ENCODE measurements at places on chromosomes 7 and 10.
A peak's percentile ranks its signal among the peaks of the same experiment; 100 is the strongest.

DNA sequence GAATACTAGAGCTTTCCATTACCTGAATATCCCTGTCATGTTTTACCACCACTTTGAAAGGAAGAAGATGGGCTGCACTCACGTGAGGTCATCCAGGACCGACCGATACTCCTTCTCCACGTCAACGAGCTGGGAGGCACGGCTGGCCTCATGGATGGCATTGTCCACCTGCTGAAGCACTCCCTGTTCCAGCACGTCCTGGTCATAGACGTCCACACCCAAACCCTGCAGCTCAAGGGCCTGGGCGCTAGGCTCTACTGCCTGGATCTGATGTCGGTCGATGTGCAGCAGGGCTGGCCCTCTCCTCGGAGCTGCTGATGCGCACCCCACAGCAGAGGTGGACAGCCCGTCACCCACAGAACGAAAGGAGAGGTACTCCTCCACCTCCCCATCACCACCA is 6.5 kb downstream of the ERCC6 start:
- H3K27ac ChIP-seq: no peak overlapping the region
- peaks cover 55% of the 10 kb centered on the region for H3K36me3 ChIP-seq
- no peaks in the 10 kb centered on the region for H3K27me3 ChIP-seq
- no peak for DNase-seq
- H3K4me1 ChIP-seq: peaks cover 30% of the 10 kb centered on the region
- no peak overlapping the region for H3K4me3 ChIP-seq

- DNase-seq: no peak
- H3K4me1 ChIP-seq: peaks cover 16% of the 10 kb centered on the region
- no peak overlapping the region for H3K4me3 ChIP-seq
- H3K36me3 ChIP-seq: no peaks in the 10 kb centered on the region
- no peak overlapping the region for H3K27ac ChIP-seq
Observed at GRCh38 chr10:77888356-77888703, 38.2 kb downstream of the DLG5 start.

DNA sequence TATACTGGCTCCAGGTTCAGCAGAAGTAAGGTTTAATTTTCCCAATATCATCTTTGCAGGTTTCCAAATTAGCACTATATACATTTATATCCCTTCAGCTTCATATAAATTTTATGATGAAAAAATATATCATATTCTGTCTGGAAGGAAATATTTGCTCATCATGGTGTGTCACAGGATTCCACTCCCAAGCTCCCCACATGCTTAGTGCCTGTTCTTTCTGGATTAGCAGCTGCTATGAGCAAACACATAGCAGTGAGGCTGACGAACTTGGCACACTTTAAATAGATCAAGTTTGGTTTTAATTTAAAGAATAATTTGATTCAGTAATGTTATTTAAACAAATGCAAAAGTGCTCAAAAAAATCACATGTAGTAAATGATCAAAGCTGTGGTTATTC is 251.9 kb downstream of the AGMO start:
- H3K4me3 ChIP-seq: no peak overlapping the region
- no peaks in the 10 kb centered on the region for H3K27me3 ChIP-seq
- peak; percentile 10 for DNase-seq

DNA sequence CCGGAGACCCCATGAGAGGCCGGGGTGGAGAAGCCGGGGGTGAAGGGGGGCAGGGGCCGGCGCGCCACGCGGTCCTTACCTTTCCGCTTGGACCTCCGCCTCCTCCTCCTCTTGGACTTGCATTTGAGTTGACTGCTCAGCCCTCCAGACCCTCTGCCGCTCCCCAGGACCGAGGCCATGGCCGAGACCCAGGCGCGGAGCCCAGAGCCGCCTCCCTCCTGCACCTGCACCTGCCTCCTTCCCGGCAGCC is 428 bp downstream of the ADARB2 start:
- no peaks in the 10 kb centered on the region for H3K36me3 ChIP-seq
- no peaks in the 10 kb centered on the region for H3K4me1 ChIP-seq
- H3K27ac ChIP-seq: no peak overlapping the region
- DNase-seq: no peak

DNA sequence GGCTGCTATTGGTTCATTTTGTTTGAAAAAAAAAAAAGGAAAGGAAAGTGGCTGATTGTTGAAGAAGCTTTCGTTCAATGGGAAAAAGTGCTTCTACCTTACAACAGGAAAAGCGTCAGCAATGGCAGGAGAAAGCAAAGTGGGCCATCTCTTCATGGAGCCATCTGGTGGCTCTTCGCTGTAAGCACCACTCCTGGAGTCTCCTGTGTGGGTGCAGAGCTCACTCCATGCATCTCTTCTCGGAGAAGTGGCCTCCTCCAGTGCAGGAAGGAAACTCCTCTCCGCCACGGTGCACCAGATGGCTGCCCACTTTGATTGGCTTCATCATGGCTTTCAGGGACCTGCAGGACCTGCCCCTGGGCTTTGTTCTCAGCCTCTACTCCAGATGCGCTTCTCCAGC is 250.9 kb downstream of the PTEN start:
- H3K36me3 ChIP-seq: no peaks in the 10 kb centered on the region
- no peak for DNase-seq
- H3K4me3 ChIP-seq: no peak overlapping the region
- peaks cover 28% of the 10 kb centered on the region for H3K4me1 ChIP-seq
- H3K27me3 ChIP-seq: no peaks in the 10 kb centered on the region

DNA sequence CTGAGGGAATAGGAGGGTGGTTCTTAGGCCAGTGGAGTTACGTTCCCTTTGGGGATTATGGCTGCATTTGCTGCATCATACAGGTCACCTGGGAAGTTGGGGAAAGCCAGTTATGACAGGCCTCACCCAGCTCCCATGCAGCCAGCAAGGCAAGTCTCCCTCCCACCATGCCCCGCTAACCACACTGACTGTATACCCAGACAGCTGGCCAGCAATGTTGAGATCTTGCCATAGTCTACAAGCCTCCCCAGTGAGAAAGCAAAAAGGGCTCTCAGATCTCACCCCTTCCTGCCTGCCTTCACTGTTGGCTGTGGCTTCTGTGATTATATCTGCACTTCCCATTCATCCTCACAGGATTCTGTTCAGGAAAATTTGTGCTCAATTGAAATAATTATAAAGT is 133.3 kb upstream of the HGF start:
- H3K4me1 ChIP-seq: no peaks in the 10 kb centered on the region
- no peak overlapping the region for H3K27ac ChIP-seq
- no peak overlapping the region for H3K4me3 ChIP-seq
- no peaks in the 10 kb centered on the region for H3K27me3 ChIP-seq
- no peaks in the 10 kb centered on the region for H3K36me3 ChIP-seq

GRCh38 chr7:147595042-147595441 is 995.5 kb upstream of the C7orf33 start:
- H3K4me3 ChIP-seq: no peak overlapping the region
- peak; percentile 32 for DNase-seq
- H3K27me3 ChIP-seq: no peaks in the 10 kb centered on the region
- no peaks in the 10 kb centered on the region for H3K36me3 ChIP-seq
- H3K27ac ChIP-seq: no peak overlapping the region
- no peaks in the 10 kb centered on the region for H3K4me1 ChIP-seq

DNA sequence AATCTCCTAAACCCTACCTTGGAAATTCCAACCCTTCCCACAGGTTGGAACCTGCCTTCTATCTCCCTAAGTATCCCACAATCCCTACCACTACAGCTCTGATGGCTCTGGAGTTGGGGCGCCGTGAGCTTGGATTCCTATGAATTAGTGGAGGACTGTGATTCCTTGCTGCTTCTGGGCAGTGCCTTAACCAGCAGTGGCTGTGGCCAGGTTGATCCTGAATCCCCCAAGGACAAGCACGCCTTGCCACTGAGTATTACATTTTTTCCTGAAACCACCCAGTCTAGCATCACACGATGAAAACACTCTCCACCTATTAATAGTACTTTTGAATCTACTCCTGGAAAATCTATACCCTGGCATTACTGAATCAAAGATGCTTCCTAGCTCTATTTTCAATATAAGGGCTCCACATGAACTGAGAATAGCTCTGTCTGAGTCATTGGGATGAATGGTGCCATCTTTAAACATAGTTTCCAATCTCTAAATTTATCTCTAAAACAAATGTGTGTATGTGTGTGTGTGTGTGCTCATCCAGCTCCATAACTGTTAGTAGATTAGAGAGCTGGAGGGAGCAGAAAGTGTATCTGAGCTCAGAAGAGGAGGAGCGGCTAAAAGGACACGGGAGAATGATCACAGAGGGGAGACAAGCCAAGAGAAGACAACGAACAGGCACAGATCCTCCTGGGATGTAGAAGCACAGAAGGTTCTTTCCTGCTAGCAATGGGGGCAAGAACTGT is 11.9 kb upstream of the INPP5F start:
- no peaks in the 10 kb centered on the region for H3K27me3 ChIP-seq
- no peak overlapping the region for H3K4me3 ChIP-seq
- H3K27ac ChIP-seq: no peak overlapping the region
- no peak for DNase-seq
- H3K36me3 ChIP-seq: no peaks in the 10 kb centered on the region
- H3K4me1 ChIP-seq: no peaks in the 10 kb centered on the region

DNA sequence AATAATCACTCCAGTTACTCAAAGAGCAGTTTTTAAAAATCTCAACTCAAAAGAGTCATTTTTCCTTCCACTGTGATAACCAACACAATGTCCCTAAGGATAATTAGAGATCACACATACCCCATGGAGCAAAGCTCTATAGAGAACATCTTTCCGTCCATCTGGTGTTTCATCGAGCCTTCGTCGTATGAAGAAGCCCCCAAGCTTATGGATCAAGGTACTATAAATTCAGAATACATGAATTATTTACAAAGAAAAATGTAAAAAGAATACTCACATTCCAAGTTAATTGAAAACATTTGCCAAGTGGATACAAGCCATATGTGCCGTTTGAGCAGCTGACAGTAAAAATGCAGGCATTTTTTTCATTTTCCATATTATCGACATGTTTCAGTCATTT is 14.8 kb downstream of the GPAM start:
- H3K27me3 ChIP-seq: no peaks in the 10 kb centered on the region
- no peak overlapping the region for H3K4me3 ChIP-seq
- no peak overlapping the region for H3K27ac ChIP-seq
- no peak for DNase-seq

GRCh38 chr7:116573541-116573940 is 48.7 kb downstream of the CAV1 start:
- H3K4me1 ChIP-seq: peaks cover 76% of the 10 kb centered on the region
- no peaks in the 10 kb centered on the region for H3K36me3 ChIP-seq
- H3K27ac ChIP-seq: peak overlapping the region; percentile 73
- no peak overlapping the region for H3K4me3 ChIP-seq

DNA sequence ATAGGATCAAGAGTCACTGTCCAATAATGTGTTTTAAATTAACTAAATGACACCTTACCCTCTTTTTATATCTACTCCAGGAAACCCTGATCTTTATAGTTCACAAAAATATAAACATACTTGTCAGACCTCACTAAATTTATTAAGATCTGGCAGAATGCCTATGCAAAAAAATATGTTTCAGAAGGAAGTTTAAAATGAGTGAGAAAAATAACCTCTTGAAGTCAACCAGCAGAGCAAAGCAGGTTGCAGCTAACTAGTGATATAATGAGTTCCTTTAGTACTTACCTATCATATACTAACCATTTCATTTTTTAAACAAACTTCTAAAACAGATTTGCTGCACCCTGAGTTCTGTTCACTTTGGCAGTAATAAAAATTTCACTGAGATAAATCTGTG is 14.0 kb upstream of the HGF start:
- H3K4me3 ChIP-seq: no peak overlapping the region
- DNase-seq: no peak
- no peaks in the 10 kb centered on the region for H3K4me1 ChIP-seq
- H3K36me3 ChIP-seq: no peaks in the 10 kb centered on the region
- H3K27me3 ChIP-seq: no peaks in the 10 kb centered on the region

DNA sequence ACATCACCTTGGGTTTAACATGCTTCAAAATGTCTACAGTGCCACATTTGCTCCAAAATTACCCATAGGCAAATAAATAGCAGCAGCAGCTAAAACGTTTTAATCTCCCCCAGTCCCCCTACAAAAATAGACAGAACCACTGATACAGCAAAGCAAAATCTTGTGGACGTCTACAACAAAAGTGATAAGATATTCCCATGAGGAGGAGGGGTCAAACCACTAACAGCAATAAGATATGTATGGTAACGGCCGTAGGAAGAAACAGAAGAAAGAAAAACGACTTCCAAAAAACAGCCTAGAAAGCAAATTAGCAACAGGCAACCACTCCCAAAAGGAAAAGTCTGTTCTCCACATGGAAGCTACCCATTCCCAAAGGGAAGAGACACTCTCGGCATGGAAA is 34.5 kb upstream of the ST8SIA6 start:
- no peaks in the 10 kb centered on the region for H3K27me3 ChIP-seq
- H3K36me3 ChIP-seq: no peaks in the 10 kb centered on the region
- no peak overlapping the region for H3K4me3 ChIP-seq
- no peak overlapping the region for H3K27ac ChIP-seq
- DNase-seq: no peak
- peaks cover 4% of the 10 kb centered on the region for H3K4me1 ChIP-seq

DNA sequence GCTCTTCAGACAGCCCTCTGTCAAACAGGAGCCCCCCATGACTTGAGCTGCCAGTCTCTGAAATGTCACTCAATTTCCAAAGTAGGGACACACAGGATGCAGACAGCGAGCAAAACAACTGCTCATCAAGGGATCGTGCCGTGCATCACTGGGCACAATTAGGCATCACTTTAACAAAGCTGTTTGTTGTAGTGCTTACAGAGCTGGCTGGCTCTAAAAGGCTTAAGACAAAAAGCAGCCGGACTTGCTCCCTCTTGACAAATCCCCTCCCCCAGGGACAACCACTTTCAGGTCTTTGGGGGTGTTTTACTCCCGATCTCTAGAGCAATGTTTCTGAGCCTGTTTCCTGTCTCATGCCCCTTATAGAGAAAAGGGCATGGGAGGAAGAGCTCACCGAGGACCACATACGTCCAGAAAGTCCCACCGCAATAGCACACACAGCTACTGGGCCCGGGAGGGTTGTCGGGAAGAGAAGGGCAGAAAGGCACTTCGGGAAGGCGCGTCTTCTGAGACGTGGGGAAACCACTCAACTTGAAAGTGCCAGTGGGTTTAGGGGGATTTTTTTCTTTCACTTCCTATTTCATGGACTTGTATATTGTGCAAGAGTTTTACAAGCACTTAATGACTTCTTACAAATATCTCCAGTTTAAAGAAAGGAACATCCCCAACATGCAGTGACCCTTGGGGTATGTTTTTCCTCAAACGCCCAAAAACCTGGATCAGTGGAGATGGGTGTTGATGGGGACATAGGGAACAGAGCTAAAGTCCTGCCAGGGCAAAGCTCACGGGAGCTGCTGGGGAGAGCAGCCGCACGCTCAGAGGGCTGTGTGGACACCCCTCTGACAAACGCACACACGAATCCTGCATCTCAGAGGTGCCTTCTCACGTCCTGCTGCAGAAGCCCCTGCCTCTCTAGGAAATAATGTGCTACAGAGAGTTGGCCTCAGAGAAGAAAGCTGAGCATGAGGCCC is 27.1 kb downstream of the LRRC20 start:
- H3K36me3 ChIP-seq: no peaks in the 10 kb centered on the region
- peaks cover 7% of the 10 kb centered on the region for H3K4me1 ChIP-seq
- no peak overlapping the region for H3K27ac ChIP-seq
- H3K4me3 ChIP-seq: no peak overlapping the region
- DNase-seq: no peak

- H3K36me3 ChIP-seq: no peaks in the 10 kb centered on the region
- no peaks in the 10 kb centered on the region for H3K27me3 ChIP-seq
Observed at GRCh38 chr10:52755297-52756062, 17.1 kb downstream of the MBL2 start.
